ENCODE measurements at places on chromosomes 12 and 14.

DNA sequence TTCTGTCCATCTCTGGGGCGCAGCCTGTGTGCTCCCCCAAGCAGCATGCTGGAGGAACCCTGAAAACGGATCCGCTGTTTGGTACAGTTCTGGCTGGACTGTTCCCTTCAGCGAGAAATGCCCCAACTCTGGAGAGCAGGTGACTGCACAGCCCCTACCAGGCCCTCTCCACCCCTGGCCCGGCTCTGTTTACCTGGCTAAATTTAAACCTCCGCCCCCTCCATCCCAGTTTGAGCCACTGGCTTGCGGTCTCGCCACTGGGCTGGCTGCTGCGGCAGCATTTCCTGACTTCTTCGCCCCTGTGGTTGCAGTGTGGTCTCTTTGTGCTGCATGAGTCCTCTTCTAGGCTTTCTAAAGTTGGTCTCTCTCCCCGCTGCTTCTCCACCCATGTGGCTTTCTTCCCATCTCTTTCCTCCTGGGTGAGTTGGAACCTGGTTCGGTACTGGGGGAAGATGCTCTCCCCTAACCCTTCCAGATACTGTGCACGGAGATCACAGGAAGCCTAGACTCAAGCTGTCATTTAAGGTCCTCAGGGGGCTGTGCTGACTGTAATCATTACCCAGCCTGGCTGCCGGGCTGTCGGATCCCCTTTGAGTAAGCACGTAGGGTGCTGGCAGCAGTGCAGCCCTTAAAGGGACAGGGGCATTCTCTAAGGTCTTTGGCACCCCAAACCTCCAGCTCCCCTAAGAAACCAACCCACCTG is 60.6 kb downstream of the FBXL14 start:
- no peak for DNase-seq

DNA sequence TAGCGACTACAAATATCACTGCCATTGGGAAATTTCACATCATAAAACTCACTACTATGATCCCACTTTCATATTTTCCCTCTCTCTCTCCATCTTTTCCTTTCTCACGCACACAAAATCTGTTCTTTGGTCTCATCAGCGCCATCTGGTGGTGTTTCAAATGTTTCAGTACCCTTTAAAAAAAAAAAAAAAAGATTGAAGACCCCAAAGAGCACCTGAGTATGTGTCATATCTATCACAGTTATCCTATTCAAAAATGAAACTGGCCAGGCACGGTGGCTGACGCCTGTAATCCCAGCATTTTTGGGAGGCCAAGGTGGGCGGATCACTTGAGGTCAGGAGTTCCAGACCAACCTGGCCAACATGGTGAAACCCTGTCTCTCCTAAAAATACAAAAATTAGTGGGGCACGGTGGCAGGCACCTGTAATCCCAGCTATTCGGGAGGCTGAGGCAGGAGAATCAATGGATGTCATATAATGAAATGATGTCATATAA is 72.4 kb downstream of the TTC9 start:
- no peak for DNase-seq

- DNase-seq: no peak
These were observed 126.5 kb downstream of the TMEM30B start for GRCh38 chr14:61154641-61155040.

DNA sequence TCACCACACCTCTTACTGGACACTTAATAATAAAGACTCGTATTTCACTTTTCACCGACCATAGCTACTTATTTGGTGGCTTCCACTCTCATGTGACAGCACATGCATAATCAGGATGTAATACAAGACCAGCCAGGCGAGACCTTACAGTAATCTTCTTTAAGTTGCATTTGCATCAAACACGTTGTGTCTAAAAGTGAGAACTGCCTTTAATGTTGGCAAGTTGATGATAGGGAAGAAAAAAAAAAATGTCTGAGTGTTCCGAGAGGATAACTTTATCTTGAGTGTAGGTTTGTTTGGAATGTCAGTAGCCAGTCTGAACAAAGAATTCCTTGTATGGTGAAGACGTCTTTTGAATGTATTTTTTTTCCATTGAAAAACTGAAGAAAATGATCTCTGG is 440.4 kb downstream of the ADAMTS20 start:
- DNase-seq: no peak

DNA sequence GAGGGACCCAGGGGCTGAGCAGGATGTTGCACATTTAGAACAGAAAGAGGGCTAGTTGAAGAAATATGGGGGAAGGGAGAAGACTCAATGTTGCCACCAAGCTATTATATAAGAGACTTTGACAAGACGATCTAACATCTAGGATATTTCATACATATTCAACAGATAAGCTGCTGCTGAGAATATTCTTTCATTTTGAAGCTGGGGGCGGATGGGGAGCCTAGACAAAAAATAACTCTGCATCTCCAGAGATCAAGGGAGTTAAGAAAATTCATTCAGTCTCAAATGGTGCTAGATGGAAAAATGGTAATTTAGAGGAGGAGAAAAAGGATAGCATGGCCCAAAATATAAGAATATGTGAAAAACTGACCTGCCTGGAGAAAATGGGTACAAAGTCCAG is 415.6 kb downstream of the MDGA2 start:
- DNase-seq: no peak

DNA sequence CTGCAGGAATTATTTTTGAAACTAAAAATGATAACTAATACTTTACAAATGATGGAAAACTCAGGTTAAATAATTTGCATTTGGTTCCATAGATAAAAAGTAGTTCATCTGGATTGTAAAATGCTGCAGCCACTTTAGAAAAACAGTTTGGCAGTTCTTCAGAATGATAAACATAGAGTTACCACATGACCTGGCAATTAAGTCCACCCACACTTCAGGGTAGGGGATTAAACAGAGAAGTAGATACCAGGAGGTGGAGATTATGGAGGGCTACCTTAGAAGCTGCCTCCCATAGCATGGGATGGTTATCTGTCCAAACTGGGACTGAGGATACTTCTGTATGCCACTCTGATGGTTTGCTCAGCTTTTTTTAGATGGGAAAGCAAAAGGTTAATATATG is 22.2 kb downstream of the ARF6 start:
- no peak for DNase-seq
